ENCODE measurements at places on chromosomes 13 and 19.
A peak's percentile ranks its signal among the peaks of the same experiment; 100 is the strongest.

- no peak for DNase-seq
Measured at GRCh38 chr19:831407-832369, 4.1 kb downstream of the AZU1 start.

DNA sequence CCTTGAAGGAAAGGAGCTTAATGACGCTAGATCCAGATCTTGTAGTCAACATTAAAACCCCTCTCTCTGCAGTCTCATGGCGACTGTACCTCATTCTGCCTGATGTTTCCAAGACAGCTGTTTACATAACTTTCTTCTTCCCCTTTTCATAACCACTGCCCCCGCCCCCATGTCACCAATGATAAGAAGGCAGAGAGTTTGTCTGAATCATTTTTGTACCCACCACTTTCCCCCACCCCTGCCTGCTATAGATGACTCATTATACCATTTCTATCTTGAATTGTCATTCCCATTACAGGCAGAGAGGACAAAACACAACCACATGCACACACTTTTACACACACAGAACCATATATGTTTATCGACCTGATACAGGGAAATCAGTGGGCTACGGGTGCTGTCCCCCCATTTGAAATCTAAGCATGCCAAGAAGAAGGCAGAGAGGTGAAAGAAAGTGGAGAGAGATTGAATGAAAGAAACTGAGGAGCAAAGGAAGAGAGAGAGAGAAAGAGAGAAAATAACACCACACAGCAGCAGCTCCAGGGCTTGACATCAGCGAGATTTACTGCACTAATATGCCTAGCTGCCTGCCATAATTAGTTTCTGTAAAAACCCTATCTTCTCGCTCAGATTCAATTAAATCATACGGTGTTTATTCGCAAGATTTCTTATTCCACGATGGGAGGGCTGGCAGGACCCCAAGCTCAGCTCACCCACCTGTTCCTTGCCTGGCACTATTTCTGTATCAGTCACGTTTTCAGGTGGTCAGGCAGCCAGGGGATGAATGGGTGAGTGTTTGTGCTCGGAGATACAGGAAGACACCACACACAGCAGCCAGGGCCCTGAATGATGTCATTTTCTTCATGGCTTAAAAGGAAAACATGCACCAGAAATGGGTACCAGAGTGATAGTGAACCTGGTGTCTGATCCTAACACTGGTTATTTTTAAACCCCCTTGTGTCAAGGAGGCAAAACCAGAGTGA, 114.3 kb upstream of the SERP2 start:
- DNase-seq, result peak; percentile 67

- no peak for DNase-seq
Measured at GRCh38 chr19:10102787-10103236, 334 bp upstream of the ANGPTL6 start.

DNA sequence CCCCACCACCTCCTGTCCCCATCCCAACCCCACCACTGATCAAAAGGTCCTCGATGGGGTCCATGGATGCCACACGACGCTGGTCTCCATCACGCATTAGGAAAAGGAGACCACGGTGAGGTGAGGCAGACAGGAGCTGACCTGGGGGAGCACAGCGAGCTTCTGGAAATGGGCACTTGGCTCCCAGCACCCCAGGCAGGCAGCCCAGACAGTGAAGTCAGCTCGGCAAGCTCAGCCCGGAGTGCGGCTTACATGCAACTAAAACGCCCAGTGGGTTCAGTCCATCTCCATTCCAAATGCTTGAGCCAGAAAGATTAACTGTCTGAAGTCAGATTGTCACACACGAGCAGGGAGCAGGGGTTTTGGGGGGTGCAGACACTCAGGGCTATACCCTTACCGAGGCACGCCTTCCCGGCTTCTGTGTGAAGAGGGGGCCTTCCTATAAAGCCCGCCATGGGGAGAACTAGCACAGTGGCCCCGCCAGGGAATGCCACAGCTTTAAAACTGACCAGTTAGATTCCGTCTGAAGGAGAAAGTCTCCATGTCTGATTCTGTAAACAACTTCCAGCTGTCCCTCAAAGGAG, 79.4 kb downstream of the SPACA7 start:
- no peak for DNase-seq

DNA sequence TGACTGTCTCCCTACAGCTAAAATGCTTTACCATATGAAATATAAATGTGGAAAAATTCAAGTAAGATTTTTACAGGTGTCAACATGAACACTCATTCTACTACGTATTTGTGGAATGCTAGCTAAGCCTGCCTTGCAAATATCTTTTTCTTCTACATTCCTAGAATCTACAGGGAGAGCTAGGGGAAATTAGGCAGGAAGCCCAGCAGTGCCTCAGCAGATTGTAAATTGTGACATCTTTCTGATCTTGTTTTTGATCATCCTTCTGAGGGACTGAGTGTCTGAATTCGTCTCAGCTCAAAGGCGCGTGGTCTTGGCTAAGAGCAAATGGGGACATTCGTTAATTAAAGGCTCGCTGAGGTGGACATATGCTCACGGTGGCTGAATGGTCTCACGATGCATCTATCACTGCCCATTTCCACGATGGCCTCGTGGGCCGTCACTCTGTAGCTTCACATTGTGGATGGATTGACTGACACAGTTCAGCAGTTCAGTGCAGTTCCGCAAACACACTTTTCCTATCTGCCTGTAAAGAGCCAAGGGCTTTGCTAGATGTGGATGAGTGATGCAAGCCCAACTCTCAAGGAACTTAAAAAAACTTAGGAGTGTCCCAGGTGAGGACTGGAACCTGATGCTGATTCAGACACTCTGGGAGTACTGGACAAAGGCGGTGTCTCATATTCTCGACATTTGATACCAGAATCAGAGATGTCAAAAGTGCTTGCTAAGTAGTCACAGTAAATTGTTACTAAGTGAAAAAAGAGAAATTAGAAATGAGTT, 562.5 kb downstream of the EFNB2 start:
- DNase-seq, result no peak

- no peak for DNase-seq
Measured at GRCh38 chr19:45003485-45003884, 2.2 kb downstream of the RELB start.

GRCh38 chr13:41049480-41050440, 11.5 kb upstream of the WBP4 start:
- DNase-seq, result no peak

DNA sequence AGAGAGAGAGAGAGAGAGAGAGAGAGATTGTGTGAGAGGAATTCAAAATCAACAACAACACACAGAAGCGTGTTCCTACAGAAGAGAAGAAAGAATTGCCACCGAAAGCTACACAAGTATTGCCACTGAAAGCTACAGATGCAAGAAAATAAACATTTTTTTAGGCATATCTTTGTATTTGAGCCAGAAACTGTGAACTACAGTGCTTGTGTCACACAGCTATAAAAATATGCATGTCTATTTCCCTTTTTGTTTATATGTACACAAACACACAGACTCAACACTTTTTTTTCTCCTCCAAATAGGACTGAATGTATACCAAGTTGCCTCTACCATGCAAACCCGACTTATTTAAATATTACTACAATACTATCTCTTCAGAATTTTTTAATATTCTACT, 290.4 kb downstream of the SLITRK5 start:
- DNase-seq, result no peak

- no peak for DNase-seq
Measured at GRCh38 chr13:99935772-99936171, 35.8 kb downstream of the ZIC5 start.

DNA sequence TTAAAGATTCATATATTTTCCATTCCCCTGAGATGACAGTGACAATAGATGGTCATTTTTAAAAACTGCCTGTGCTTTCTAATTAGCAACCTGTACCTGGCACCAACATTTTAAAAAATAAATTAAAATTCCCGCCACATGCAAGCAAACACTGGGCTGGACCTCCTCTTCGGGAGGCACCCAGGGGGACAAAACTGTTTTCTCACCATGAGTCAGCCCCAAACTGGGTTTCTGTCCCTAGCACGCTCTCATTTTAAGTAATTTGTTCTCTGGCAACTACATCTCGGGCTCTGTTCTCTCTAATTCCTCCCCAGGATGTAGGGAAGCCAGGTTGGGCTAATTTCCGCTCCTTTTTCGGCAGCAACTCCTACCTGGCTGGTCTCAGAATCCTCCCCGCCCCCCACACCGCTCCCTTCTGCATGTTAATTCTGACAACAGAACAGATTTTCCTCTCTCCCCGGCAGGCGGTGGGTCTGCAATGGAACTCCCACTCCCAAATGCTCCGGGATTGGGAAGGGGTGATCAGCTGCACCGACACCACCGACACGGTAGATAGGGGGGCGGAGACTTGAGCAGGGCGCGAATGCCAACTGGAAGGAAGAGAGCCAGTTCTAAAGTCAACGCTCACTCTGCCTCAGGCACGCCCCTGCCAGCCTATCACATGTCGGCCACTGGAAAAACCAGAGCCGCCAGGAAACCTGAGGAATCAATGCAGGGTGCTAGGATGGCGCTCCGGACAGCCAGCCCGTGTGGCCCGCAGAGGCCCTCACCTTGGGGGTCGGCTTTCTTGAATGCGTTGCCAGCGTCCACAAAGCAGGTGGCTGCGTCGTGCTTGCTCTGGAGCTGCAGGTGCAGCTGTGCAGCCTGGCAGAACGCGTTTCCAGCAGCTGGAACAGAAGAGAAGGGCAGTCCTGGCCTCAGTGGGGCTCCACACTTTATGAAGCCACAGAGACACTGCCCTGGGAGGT, 14.7 kb downstream of the NAPA start:
- DNase-seq, result no peak

DNA sequence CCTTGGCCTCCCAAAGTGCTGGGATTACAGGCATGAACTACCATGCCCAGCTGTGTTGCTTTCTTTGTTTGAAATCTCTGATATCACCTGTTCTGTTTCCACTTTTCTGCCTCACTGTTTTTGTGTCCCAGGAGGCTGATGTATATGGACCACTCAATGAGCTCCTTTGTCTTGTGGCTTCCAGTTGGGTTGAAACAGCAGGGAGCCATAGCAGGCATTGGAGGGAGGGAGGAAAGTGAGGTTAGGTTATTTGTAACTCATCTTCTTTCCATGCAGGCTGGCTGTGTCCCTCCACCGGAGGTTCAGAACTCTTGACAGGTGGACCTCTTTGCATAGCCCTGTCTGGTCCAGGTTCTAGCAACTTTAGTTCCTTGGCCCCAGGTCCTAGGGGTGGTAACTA, 6.1 kb upstream of the CYP4F22 start:
- no peak for DNase-seq

- no peak for DNase-seq
Measured at GRCh38 chr19:35143231-35143715, at the start of gene FXYD7. Gene FXYD7 (plus strand): TSS chr19:35143255. CDS start chr19:35143334, 79 bp downstream.

- no peak for DNase-seq
Measured at GRCh38 chr19:50906217-50906616, 5.0 kb downstream of the KLK4 start.

DNA sequence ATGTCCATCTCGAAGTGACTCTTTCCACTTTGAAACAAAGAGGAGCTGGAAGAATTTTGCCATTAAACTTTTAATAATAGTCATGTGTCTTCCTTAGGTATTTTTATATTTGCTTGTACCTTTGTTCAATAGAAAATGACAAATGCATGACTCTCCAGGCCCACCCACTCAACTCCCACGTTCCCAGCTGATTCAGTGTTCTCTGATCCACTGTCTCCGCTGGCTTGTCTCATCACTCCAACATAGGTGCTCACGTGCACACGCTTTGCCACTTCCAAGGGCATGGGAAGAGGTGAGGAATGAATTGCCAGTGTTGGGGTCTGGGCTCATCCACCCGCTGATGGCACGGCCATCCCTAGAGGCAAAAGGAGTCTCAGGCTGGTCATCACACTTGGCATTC, 24.5 kb downstream of the RASL11A start:
- no peak for DNase-seq

- DNase-seq, result no peak
Measured at GRCh38 chr13:96052656-96053002, 572 bp downstream of the UGGT2 start.

- DNase-seq, result peak; percentile 43
Measured at GRCh38 chr19:54415208-54415900, at the start of gene TTYH1. Gene TTYH1 (plus strand): TSS chr19:54415464. CDS start chr19:54415553, 89 bp downstream.
